ENCODE measurements at places on chromosomes 1 and 21. TPM values are rescaled to one million over a fixed set of nuclear protein-coding genes. Genes with fewer than 3 reads are reported as not detected.
A peak's percentile ranks its signal among the peaks of the same experiment; 100 is the strongest.

- DNase-seq = no peak
- no peak overlapping the region for H3K27ac ChIP-seq
- H3K4me1 ChIP-seq = no peaks in the 10 kb centered on the region
- no peaks in the 10 kb centered on the region for H3K27me3 ChIP-seq
- H3K36me3 ChIP-seq = no peaks in the 10 kb centered on the region
Observed at GRCh38 chr1:174769961-174770549, 229.7 kb upstream of the CACYBP start.

RNF207 gene
- 63.5 TPM for total RNA-seq

DNA sequence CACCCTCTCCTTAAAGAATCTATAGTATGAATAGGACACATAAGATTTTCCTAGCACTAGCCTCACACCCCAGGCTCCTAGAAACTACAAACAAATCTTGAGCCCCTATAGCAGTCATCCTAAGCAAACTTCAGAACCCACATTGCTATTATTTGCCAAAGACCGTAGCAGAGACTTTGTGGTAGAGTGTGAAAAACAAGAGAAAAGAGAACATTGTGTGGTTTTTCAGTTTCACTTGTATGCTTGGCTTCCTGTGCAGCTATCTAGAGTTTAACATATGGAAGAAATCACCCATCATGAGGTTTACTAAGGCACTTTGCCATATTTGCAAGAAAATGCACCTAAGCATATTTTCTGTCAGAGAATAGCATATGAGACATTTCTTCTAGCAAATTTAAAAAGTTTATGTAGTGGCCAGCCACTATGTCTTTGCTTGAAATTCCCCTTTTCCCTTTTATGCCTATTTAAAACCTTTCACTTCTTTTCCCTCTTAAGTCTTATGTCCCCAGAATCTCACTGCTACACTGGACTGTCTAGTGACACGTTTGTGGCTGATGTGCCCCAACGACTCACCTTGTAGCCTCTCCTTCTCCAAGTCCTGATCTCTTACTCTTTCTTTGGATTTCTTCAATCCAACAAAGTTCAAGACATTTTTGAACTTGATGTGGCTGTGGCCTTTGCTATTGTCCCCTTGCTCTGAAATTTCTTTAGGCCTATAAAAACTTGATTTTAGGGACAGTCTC lies 25.6 kb downstream of the CCDC190 start:
- DNase-seq = no peak
- no peaks in the 10 kb centered on the region for H3K27me3 ChIP-seq
- no peak overlapping the region for H3K27ac ChIP-seq
- H3K4me3 ChIP-seq = no peak overlapping the region
- H3K36me3 ChIP-seq = no peaks in the 10 kb centered on the region
- H3K4me1 ChIP-seq = no peaks in the 10 kb centered on the region

GRCh38 chr1:202075389-202075788 lies 47.3 kb upstream of the GPR37L1 start:
- no peak overlapping the region for H3K4me3 ChIP-seq
- no peak for DNase-seq
- no peak overlapping the region for H3K27ac ChIP-seq
- no peaks in the 10 kb centered on the region for H3K27me3 ChIP-seq
- no peaks in the 10 kb centered on the region for H3K36me3 ChIP-seq
- no peaks in the 10 kb centered on the region for H3K4me1 ChIP-seq

GRCh38 chr21:45830221-45830640 lies 151.3 kb upstream of the COL6A1 start:
- no peak overlapping the region for H3K27ac ChIP-seq
- no peaks in the 10 kb centered on the region for H3K36me3 ChIP-seq
- H3K4me3 ChIP-seq = no peak overlapping the region
- no peak for DNase-seq
- no peaks in the 10 kb centered on the region for H3K27me3 ChIP-seq
- no peaks in the 10 kb centered on the region for H3K4me1 ChIP-seq

MASP2 gene
- not detected for total RNA-seq

GRCh38 chr1:147351140-147351835 lies 108.8 kb downstream of the CHD1L start:
- no peaks in the 10 kb centered on the region for H3K27me3 ChIP-seq
- DNase-seq = no peak
- H3K36me3 ChIP-seq = no peaks in the 10 kb centered on the region

- no peaks in the 10 kb centered on the region for H3K4me1 ChIP-seq
- no peak overlapping the region for H3K27ac ChIP-seq
- H3K27me3 ChIP-seq = no peaks in the 10 kb centered on the region
- peaks cover 6% of the 10 kb centered on the region for H3K36me3 ChIP-seq
Observed at GRCh38 chr1:21742578-21742977, 40.4 kb downstream of the USP48 start.

- H3K4me1 ChIP-seq = no peaks in the 10 kb centered on the region
- H3K27me3 ChIP-seq = no peaks in the 10 kb centered on the region
- no peak for DNase-seq
- H3K36me3 ChIP-seq = no peaks in the 10 kb centered on the region
- no peak overlapping the region for H3K4me3 ChIP-seq
Observed at GRCh38 chr1:69129538-69129937, 438.2 kb upstream of the LRRC7 start.

DNA sequence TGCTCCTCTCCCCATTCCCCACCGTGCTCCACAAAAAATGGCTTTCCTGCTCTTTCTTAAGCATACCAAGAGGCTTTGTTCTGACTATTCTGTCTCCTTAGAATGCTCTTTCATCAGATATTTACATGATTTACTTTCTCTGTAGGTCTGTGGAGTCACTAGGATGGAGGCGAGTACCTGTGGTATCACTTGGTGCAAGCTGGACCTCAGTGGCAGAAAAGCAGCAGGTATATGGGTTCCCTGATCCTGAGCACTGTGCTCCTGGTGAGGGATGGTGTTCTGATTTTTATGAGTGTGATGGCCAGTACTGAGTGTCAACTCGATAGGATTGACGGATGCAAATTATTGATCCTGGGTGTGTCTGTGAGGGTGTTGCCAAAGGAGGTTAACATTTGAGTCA lies 10.0 kb downstream of the C1orf87 start:
- no peaks in the 10 kb centered on the region for H3K4me1 ChIP-seq

- H3K27me3 ChIP-seq = no peaks in the 10 kb centered on the region
- peaks cover 6% of the 10 kb centered on the region for H3K4me1 ChIP-seq
- peaks cover 31% of the 10 kb centered on the region for H3K36me3 ChIP-seq
- no peak for DNase-seq
Observed at GRCh38 chr1:27967106-27967883, 7.5 kb downstream of the XKR8 start.

GBP7 gene
- total RNA-seq = not detected

- no peaks in the 10 kb centered on the region for H3K36me3 ChIP-seq
- DNase-seq = no peak
- H3K4me1 ChIP-seq = no peaks in the 10 kb centered on the region
- H3K4me3 ChIP-seq = no peak overlapping the region
Observed at GRCh38 chr1:50980505-50980904, 10.5 kb downstream of the CDKN2C start.

GRCh38 chr1:59071876-59072582 lies 224.9 kb upstream of the FGGY start:
- H3K36me3 ChIP-seq = no peaks in the 10 kb centered on the region
- no peak overlapping the region for H3K27ac ChIP-seq
- DNase-seq = no peak
- H3K27me3 ChIP-seq = no peaks in the 10 kb centered on the region
- no peak overlapping the region for H3K4me3 ChIP-seq

LAD1 gene
- 3.6 TPM for total RNA-seq

GRCh38 chr1:204711103-204711946 lies 25.8 kb upstream of the LRRN2 start:
- no peak overlapping the region for H3K27ac ChIP-seq
- H3K4me3 ChIP-seq = no peak overlapping the region
- no peaks in the 10 kb centered on the region for H3K27me3 ChIP-seq
- no peak for DNase-seq

GRCh38 chr1:54813485-54814125 lies 12.5 kb upstream of the TTC22 start:
- H3K4me3 ChIP-seq = no peak overlapping the region
- no peaks in the 10 kb centered on the region for H3K4me1 ChIP-seq
- no peak overlapping the region for H3K27ac ChIP-seq
- no peaks in the 10 kb centered on the region for H3K36me3 ChIP-seq
- H3K27me3 ChIP-seq = no peaks in the 10 kb centered on the region

SEMA6C gene
- total RNA-seq = 2.7 TPM

- H3K27ac ChIP-seq = no peak overlapping the region
- H3K4me1 ChIP-seq = peaks cover 24% of the 10 kb centered on the region
- H3K4me3 ChIP-seq = no peak overlapping the region
- no peak for DNase-seq
Observed at GRCh38 chr21:32426592-32427051, 14.1 kb downstream of the EVA1C start.

GRCh38 chr1:182777386-182777785 lies 12.2 kb upstream of the NPL start:
- no peak overlapping the region for H3K4me3 ChIP-seq
- H3K4me1 ChIP-seq = peaks cover 3% of the 10 kb centered on the region

DNA sequence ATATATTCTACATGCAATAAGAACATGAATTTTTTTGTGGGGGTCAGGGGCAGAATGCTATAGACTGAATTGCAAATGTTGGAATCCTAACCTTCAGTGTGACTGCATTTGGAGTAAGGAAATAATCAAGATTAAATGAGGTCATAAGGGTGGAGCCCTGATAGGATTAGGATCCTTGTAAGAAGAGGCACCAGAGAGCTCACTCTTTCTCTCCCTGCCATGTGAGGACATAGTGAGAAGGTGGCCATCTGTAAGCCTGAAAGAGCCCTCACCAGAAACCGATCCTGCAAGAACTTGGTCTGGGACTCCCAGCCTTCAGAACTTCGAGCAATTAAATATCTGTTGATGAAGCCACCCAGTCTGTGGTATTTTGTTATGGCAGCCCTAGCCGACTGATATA lies 70.3 kb upstream of the SOX13 start:
- H3K4me3 ChIP-seq = no peak overlapping the region
- H3K4me1 ChIP-seq = peaks cover 10% of the 10 kb centered on the region
- no peak for DNase-seq

- no peaks in the 10 kb centered on the region for H3K4me1 ChIP-seq
- H3K4me3 ChIP-seq = no peak overlapping the region
- H3K36me3 ChIP-seq = no peaks in the 10 kb centered on the region
- H3K27me3 ChIP-seq = no peaks in the 10 kb centered on the region
Observed at GRCh38 chr1:41905093-41905675, 13.5 kb downstream of the HIVEP3 start.

- no peaks in the 10 kb centered on the region for H3K36me3 ChIP-seq
- DNase-seq = no peak
- H3K27me3 ChIP-seq = no peaks in the 10 kb centered on the region
- H3K4me3 ChIP-seq = no peak overlapping the region
- no peaks in the 10 kb centered on the region for H3K4me1 ChIP-seq
- no peak overlapping the region for H3K27ac ChIP-seq
Observed at GRCh38 chr1:152197361-152197941, 26.5 kb downstream of the HRNR start.

DNA sequence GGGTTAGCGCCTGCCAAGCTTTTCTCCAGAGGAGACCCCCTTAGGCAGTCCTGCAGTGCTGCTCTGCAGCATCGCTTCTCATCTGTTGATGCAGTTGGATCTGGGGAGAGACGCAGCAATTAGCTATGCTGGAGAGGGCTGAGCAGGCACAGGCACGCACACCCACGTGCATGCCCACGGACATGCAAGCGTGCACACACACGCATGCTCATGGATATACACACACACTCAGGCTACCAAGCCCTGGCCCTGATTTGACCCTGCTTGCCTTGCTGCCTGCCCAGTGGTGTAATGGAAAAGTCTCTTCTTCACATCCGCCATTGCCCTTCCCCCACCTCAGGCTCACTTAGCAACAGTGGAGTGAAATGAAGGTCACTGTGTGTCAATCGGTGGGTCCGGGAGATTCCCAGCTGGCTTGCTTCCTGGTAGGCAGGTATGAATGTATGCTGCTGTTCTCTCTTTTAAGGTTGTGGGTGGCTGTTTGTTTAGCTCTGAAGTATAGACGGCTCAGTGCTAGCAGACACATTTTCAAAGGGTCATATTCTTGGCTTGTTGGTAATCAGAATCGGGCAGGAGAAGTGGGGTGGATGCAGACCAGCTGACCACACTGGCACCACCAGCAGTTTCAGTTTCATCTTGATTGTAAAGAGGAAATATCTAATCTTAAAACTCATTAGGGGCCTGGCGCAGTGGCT lies 9.5 kb downstream of the ATP1B1 start:
- no peaks in the 10 kb centered on the region for H3K27me3 ChIP-seq
- peaks cover 83% of the 10 kb centered on the region for H3K4me1 ChIP-seq
- peak; percentile 62 for DNase-seq

DNA sequence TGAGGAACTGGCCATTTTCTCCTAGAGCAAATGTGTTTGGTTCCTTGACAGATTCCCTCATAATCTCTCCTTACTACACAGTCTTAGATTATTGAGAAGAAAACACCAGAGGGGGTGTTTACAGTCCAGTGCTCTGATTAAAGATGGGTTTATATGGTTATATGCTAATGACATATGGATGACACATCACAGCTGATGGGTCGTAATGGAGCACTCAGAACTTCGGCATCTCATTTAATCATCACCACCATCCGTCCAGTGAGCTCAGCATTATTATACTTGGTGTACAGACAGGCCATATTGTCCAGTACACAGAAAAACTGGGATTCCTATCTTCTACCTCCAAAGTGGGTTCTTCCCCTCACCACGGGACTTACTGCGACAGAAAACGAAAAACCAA lies 22.3 kb upstream of the NR5A2 start:
- H3K36me3 ChIP-seq = no peaks in the 10 kb centered on the region
- H3K4me3 ChIP-seq = no peak overlapping the region
- no peak overlapping the region for H3K27ac ChIP-seq
- DNase-seq = no peak

DNA sequence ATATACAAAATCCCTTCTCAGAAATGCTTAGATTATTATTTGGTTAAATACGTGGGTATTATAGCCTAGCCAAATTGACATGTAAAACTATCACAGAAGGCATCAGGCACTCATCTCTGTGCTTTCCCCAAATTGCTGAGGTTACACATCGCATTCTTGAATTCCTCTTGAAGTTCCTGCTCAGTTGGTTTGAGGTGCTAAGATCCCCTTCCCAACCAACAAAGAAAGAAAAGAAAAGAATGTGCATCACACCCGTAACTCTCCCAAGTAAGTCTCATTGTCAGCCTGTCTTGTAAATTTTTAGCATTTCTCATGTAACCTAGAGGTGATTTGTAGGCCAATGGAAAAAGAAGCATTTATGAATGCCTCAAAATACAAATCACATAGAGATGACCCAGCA lies 539.2 kb upstream of the PRMT6 start:
- no peak overlapping the region for H3K4me3 ChIP-seq
- no peaks in the 10 kb centered on the region for H3K4me1 ChIP-seq
- no peaks in the 10 kb centered on the region for H3K36me3 ChIP-seq
- H3K27me3 ChIP-seq = no peaks in the 10 kb centered on the region
- DNase-seq = no peak

- H3K36me3 ChIP-seq = peaks cover 21% of the 10 kb centered on the region
- H3K4me1 ChIP-seq = peaks cover 25% of the 10 kb centered on the region
- DNase-seq = no peak
- no peak overlapping the region for H3K27ac ChIP-seq
- H3K4me3 ChIP-seq = no peak overlapping the region
Observed at GRCh38 chr1:27339213-27339612, 2.6 kb upstream of the SYTL1 start.

- H3K27me3 ChIP-seq = no peaks in the 10 kb centered on the region
- H3K36me3 ChIP-seq = no peaks in the 10 kb centered on the region
- peaks cover 12% of the 10 kb centered on the region for H3K4me1 ChIP-seq
- H3K27ac ChIP-seq = no peak overlapping the region
- no peak overlapping the region for H3K4me3 ChIP-seq
- DNase-seq = no peak
Observed at GRCh38 chr1:8632102-8632501, 185.3 kb downstream of the RERE start.
